Activated naive CD4-positive, alpha-beta T cell treated with anti-CD3 and anti-CD28 coated beads, Interleukin-2, amount 10 ng/mL, durations not matched to agents 7 days and 5 days (primary cell): ENCODE measurements at places on chromosomes 1 and 21.

- DNase-seq, result no peak
Observed at GRCh38 chr1:90730243-90731022, 13.3 kb upstream of the BARHL2 start.

DNA sequence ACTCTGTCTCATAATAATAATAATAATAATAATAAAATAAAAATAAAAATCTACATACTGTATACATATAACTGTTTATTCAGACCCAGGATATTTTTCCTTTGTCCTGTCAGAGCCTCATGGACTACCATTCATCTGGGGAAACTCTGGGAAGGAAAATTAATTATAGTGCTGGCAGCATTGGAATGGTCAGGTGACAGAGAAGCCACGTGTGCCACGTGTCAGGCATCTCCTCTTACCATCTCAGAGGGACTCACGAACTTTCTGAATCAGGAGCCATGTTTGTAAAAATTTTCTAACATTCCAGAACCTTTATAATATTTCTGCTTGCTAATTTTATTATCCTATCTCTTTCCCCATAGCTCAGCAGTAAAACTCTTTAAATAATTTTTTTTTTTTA, 97.8 kb upstream of the HNRNPU start:
- DNase-seq, result no peak

GRCh38 chr1:118788463-118788862, 199.7 kb downstream of the TBX15 start:
- DNase-seq, result no peak

GRCh38 chr1:110760321-110760720, 85.6 kb upstream of the KCNA3 start:
- no peak for DNase-seq

DNA sequence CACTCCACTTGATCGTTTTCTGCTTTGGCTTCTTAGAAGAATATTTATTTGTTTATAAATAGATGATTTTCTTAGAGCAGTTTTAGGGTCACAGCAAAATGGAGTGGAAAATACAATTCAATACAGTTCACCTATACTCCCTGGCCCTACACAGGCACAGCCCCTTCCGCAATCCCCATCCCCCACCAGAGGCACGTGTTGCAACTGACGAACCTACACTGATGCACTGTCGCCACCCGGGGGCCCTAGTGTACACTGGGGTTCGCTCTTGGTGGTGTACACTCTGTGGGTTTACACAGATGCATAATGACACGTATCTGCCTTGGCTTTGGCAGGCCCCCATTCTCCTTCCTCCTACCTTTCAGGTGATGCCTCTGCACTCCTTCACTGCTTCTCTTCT, 8.0 kb downstream of the ECHDC2 start:
- DNase-seq, result no peak

GRCh38 chr1:226653311-226653921, 85.7 kb downstream of the ITPKB start:
- DNase-seq, result peak; percentile 83

GRCh38 chr1:17393230-17393629, 21.2 kb downstream of the PADI6 start:
- DNase-seq, result no peak
